MCF 10A (cell line): ENCODE measurements at places on chromosomes 1 and 21. TPM values are rescaled to one million over a fixed set of nuclear protein-coding genes. Genes with fewer than 3 reads are reported as not detected.
A peak's percentile ranks its signal among the peaks of the same experiment; 100 is the strongest.

Gene SPRR2E
- not detected in 2 replicates for total RNA-seq

Gene RGSL1
- not detected in 2 replicates for total RNA-seq

DNA sequence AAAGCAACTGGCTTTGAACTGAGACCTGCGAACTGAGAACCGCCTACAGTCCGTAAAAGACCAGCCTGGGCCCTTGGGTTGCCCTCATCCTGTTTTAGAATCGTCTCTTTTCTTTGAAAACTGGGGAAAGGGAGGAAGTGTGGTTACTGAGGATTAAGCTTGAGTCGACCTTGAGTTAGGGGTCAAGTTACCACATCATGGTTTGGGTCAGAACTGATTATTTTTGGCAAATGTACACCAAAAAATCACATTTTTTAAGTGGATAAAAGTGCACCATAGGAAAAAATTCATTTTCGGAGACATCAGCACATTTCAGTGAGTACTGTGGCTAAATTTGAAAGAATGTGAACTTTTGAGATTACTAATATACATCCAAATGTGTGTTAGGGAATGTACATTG, 76.9 kb upstream of the KAZN start:
- peaks cover 68% of the 10 kb centered on the region for H3K4me1 ChIP-seq
- H3K27ac ChIP-seq = peak overlapping the region; percentile 97

Gene KRTAP21-2
- not detected in 2 replicates for total RNA-seq

Gene TMEM81
- total RNA-seq = 4.2 and 4.8 TPM in 2 replicates

DNA sequence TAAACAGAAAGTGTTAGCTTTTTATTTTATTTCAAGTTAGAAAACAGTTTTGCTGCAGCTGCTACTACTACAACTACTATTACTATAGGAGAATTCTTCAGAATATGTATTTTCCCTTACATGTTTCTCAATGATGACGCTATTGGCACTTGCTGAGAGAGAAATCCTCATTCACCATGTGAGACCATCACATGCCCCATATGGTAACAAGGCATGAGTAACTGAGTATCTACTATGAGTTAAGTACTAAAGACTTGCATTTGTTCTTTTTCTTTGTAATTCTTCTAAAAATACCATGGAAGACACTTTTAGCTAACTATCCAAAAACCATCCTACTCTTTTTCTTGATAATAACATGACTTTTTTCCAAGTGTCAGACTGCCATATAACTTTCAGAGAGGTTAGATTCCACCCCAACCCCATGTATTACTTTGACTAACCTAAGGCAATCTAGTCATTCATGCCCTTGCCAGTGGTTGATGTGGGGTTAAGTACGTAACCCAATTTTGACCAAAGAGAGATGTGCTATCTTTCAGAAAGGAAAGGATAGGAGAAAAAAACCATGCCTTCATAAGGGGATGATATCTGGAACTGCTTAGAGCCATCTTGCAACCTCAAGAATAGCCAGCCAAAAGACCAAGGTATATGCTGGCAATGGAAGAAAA, 42.9 kb downstream of the COP1 start:
- peaks cover 39% of the 10 kb centered on the region for H3K36me3 ChIP-seq
- H3K27ac ChIP-seq = no peak overlapping the region
- H3K4me3 ChIP-seq = no peak overlapping the region
- peaks cover 6% of the 10 kb centered on the region for H3K4me1 ChIP-seq

DNA sequence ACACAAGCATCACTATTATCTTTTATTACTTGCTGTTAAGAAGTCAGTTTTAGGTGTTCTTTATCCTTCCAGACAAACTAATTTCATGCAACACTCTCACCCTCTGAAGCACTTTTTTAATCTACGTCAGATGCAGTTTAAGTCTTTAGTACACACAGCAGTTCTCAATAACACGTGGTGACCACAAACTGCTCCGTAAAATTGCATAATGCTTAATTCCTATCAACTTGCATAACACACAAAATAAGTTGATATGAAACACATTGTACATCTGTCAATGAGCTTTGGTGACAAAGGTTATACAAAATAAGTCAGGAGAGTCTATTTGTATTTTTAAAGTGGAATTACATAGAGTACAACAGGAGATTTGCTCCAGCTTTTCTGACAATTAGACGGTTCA, 140.9 kb upstream of the ETS2 start:
- H3K4me1 ChIP-seq = no peaks in the 10 kb centered on the region
- no peak overlapping the region for H3K27ac ChIP-seq
- H3K36me3 ChIP-seq = peaks cover 4% of the 10 kb centered on the region
- H3K4me3 ChIP-seq = no peak overlapping the region

- peak overlapping the region; percentile 63 for H3K27ac ChIP-seq
- no peaks in the 10 kb centered on the region for H3K36me3 ChIP-seq
- DNase-seq = no peak
- no peak overlapping the region for H3K4me3 ChIP-seq
- peaks cover 17% of the 10 kb centered on the region for H3K4me1 ChIP-seq
Measured at GRCh38 chr1:165116171-165116570, 240.3 kb downstream of the LMX1A start.

- peak overlapping the region; percentile 85 for H3K27ac ChIP-seq
- no peaks in the 10 kb centered on the region for H3K36me3 ChIP-seq
- DNase-seq = peak; percentile 41
- no peak overlapping the region for H3K4me3 ChIP-seq
- peaks cover 54% of the 10 kb centered on the region for H3K4me1 ChIP-seq
Measured at GRCh38 chr1:167566766-167567165, 13.2 kb upstream of the CREG1 start.

DNA sequence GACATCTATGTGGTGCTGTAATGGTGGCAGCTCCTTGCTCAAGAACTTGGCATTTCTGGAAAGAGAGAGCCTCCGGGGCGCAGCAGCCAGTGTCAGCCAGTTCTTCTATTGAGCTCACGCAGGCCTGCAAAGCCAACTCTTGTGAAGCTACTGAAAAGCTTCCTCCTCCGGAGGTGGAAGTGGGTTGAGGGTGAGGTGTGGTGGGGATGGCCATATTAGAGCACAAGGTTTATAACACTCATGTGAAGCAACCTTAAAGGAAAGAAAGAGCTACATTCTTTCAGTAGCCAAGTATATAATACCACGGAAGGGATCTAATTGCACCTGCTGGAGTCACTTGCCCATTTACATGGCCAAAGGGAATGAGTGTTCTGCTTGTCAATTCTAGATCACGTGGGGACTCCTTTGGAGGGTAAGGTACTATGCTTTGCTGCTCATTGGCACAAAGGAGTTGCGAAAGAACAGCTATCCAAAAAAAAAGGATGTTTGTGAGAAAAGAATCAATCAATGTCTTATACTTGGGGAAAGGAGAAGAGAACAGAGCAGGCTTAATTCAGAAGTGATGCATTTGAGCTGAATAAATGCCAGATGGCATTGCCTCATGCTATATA, 18.3 kb upstream of the MAP10 start:
- H3K36me3 ChIP-seq = no peaks in the 10 kb centered on the region
- no peak overlapping the region for H3K27ac ChIP-seq
- H3K27me3 ChIP-seq = no peaks in the 10 kb centered on the region

GRCh38 chr1:6069573-6069972, 23.9 kb downstream of the KCNAB2 start:
- no peak for DNase-seq
- H3K27me3 ChIP-seq = no peaks in the 10 kb centered on the region
- H3K27ac ChIP-seq = no peak overlapping the region
- H3K36me3 ChIP-seq = no peaks in the 10 kb centered on the region
- no peaks in the 10 kb centered on the region for H3K4me1 ChIP-seq

- no peaks in the 10 kb centered on the region for H3K36me3 ChIP-seq
- H3K4me1 ChIP-seq = peaks cover 10% of the 10 kb centered on the region
- DNase-seq = peak; percentile 92
Measured at GRCh38 chr1:119358636-119359035, 9.9 kb upstream of the HAO2 start.

DNA sequence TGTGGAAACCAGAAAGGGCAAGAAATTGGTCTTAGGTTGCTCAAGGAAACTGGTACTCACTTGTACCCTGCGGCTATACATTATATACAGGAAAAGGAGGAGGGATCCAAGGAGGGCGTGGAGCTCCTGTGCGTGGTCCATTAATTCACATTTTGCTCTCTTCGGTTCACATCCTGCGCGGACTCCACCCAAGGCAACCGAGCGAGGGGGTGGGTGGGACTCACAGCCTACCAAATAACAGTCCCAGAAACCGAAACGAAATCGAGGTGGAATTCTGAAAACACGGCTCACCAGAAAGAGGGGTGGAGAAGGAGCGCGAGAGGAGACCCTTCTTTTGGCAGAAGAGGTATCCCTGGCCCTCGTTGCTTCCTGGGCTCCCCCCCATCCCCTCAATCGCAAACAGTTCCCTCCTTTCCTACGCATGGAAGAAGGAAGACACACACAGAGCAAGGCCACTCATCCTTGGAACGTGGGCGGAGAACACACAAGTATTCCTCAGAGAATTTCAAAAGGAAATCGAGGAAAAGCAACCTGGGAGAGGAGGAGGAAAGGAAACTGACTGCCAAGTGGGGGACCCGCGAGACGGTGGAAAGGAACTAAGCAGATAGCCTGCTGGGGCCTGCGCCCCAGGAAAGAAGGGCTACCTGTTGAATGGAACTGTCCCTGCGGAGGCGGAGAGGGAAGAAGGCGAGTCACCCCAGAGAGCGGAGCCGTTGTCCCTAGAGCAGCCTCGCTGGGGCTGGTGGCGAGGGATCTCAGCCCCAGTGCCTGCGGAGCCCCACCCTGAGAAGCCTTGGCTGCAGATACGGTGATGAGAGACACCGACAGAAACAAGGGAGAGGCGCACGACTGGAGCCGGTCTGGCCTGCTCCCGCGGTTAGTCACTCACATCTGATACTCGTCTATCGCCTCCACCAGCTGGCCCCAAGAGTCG, 705 bp downstream of the AIDA start:
- H3K27me3 ChIP-seq = no peaks in the 10 kb centered on the region
- H3K27ac ChIP-seq = peak overlapping the region; percentile 97
- peaks cover 30% of the 10 kb centered on the region for H3K4me1 ChIP-seq
- peak; percentile 91 for DNase-seq
- peaks cover 42% of the 10 kb centered on the region for H3K36me3 ChIP-seq

DNA sequence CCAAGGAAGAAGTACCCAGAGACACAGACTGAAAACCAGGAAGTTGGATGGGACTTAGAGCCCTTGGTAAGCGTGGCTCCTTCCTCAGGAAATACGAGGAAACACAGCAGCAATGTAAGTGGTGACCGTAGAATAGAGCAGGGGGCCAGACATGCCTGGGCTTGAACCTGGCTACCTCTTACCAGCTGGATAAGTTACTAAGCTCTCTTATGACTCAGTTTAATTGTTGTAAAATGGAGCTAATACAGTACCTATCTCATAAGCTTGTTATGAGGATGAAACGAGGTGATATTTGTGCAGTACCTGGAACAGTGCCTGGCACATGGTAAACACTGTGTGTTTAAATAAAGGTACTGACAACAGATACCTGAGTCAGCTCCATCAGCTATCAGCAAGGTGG, 19.2 kb downstream of the EBNA1BP2 start:
- H3K4me3 ChIP-seq = no peak overlapping the region
- peak; percentile 66 for DNase-seq
- H3K36me3 ChIP-seq = no peaks in the 10 kb centered on the region
- no peaks in the 10 kb centered on the region for H3K27me3 ChIP-seq
- H3K27ac ChIP-seq = peak overlapping the region; percentile 3
- peaks cover 5% of the 10 kb centered on the region for H3K4me1 ChIP-seq

Gene C1orf94
- total RNA-seq = not detected in 2 replicates

Gene RNF186
- total RNA-seq = not detected in 2 replicates

Gene RGS5
- 12.9 and 14.1 TPM in 2 replicates for total RNA-seq

DNA sequence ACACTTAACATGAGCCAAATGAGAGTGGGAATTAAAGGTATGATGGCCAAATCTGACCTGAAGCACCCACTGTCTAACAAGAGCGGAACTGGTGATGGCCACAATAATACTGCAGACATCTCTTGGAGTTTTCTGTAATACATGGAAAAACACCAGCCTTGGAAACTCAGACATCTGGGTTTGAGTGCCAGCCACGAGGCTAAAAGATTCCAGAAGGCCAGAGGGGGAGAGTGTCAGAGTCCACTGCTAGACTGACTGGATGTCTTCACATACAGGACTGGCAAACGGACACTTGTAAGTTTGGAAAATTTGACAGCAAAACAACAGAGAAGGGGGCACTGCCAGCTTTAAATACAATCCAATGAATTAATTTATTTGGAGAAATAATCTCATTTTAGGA, 175.1 kb downstream of the ADSS2 start:
- H3K27me3 ChIP-seq = no peaks in the 10 kb centered on the region
- H3K36me3 ChIP-seq = no peaks in the 10 kb centered on the region
- no peak for DNase-seq
- H3K27ac ChIP-seq = no peak overlapping the region
- peaks cover 45% of the 10 kb centered on the region for H3K4me1 ChIP-seq
- H3K4me3 ChIP-seq = no peak overlapping the region

DNA sequence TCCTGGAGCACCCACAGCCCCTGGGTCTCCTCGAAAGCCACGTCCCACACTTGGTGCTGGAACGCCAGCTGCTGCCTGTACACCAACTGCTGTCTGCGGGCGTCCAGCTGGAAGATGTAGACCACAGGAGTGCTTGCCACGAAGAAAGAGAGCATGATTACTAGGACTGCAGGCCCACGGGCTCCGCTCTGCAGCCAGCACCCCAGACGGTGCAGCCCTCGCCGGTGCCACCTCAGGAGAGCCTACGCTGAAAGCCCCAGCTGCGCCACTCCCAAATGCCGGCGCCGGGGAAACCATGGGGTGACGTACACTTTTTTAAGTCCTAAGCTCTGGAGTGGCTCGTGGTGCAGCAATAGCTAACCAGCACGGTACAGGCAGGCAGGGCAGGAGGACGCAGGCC, 25.7 kb downstream of the WDR4 start:
- peaks cover 93% of the 10 kb centered on the region for H3K36me3 ChIP-seq
- DNase-seq = no peak
- H3K27ac ChIP-seq = no peak overlapping the region
- H3K4me3 ChIP-seq = no peak overlapping the region

DNA sequence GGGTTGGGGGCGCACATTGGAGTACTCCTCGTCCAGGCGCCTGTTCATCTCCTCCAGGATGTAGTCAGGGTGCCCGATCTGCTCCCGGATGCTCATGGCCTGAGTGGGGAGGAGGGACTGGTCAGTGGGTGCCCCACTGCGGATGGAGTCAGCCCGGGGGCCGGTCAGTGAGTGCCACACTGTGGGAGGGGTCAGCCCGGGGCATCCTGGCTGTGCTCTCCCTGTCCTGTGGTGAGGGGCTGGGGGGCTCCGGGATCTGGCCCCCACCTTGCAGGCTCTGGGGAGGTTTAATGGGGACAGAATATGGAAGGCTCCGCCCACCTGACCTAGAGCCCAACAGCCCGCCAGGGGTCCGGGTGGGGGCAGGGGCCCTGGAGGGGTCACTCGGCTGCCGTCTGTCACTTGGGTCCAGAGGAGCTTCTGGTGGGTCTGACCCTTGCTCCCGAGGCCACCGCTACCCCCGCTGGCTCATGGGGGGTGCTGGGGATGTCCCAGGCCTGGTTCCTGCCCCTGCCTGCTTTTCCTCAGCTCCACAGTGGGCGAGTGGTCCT, 8.8 kb downstream of the PRXL2B start:
- peaks cover 6% of the 10 kb centered on the region for H3K36me3 ChIP-seq
- H3K27me3 ChIP-seq = peaks cover 16% of the 10 kb centered on the region
- no peak overlapping the region for H3K27ac ChIP-seq
- no peak overlapping the region for H3K4me3 ChIP-seq
